ENCODE measurements at places on chromosomes 2 and 18. TPM values are rescaled to one million over a fixed set of nuclear protein-coding genes. Genes with fewer than 3 reads are reported as not detected.
A peak's percentile ranks its signal among the peaks of the same experiment; 100 is the strongest.

ALPP gene
- total RNA-seq, result not detected

C2orf78 gene
- total RNA-seq, result not detected

TOGARAM2 gene
- 0.75 TPM for total RNA-seq

NRP2 gene
- total RNA-seq, result 14.9 TPM

DHRS9 gene
- not detected for total RNA-seq

CRACDL gene
- not detected for total RNA-seq

AKAIN1 gene
- total RNA-seq, result not detected

DNA sequence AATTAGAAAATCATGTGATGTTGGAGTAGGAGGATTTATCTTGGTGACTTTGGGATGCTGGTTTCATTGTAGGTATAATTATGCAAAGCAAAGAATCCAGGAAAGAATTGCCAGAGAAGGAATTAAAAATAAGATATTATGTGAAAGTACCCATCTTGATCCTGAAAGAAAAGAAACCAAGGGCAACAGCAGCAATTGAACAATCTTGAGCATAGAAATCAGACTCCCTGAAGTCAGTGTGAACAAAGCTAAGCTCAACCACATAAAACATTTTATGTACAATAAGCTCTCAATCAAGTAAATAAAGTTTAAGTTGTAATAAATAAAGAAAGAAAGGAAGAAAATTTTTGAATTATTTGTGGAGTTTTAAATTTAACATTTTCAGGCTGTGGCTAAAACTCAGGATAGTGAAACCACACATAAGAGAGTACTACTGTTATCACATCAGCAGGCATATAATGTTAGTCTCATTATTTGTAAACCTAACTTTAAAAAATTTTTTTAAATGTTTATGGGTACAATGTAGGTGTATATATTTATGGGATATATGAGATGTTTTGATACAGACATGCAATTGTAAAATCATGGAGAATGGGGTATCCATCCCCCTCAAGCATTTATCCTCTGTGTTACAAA, 32.8 kb upstream of the GPR55 start:
- DNase-seq, result no peak

GRCh38 chr2:62010632-62011256, 105.3 kb downstream of the COMMD1 start:
- DNase-seq, result no peak

DNA sequence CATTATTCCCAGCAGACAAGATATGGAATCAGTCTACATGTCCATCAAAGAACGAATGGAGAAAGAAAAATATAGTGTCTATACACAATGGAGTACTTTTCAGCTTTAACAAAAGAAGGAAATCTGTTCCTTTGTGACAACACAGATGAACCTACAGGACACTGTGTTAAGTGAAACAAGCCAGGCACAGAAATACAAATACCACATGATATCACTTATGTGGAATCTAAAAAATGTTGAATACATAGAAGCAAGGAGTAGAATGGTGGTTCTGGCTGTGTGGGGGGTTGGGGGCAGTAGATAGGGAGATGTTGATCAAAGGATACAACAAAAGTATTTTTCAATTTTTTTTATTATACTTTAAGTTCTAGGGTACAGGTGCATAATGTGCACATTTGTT, 347.7 kb upstream of the MAP2 start:
- DNase-seq, result no peak

- DNase-seq, result no peak
These were observed 619.6 kb downstream of the FBXO15 start for GRCh38 chr18:73528066-73528465.

DNA sequence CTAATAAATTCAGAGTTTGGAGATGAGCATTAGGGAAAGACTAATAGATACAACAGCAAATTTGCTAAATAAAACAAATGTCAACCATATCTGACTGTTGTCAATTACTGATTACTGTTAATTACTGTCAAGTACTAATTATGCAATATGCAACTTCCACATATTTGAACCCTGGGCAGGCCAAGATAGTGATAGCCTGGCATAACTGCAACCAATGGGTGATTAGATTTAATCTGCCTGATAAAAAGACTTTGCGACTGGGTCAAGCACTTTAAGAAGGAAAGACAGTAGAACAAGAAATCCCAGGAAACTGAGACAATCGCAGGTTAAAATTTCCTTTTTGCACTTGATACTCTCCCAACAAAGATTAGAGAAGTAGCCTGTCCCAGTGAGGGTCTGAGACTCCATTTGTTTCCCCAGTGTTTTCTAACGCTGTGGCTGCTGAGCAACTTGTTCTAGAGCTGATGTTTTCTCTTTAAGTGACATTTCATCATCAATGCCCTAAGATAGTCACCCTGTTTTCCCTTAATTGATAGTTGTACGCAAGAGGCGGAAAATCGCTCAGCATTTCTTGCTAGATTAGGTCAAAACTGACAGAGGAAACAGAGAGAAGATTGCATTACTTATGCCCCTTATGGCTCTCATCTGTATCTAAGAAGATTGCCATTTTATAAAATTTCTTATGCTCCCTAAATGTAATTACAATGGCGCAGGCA, 17.8 kb downstream of the ARHGAP15 start:
- DNase-seq, result no peak

- no peak for DNase-seq
These were observed 959.3 kb upstream of the TMEFF2 start for GRCh38 chr2:193154076-193154475.

DNA sequence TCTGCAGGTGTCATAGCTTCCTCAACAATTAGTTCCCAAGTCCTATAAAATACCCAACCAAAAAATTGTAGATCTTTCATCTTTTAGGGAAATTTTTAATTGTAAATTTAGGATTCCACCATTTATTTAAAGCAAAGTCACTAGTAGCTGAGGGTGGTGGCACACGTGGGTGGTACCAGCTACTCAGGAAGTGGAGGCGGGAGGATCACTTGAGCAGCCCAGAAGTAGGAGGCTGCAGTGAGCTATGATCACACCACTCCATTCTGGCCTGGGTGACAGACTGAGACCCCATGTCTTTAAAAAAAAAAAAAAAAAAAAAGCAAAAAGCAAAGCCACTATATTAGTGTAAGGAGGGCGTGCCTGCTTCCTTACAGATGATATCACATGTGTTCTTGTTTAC, 60.3 kb upstream of the GREB1L start:
- no peak for DNase-seq

DNA sequence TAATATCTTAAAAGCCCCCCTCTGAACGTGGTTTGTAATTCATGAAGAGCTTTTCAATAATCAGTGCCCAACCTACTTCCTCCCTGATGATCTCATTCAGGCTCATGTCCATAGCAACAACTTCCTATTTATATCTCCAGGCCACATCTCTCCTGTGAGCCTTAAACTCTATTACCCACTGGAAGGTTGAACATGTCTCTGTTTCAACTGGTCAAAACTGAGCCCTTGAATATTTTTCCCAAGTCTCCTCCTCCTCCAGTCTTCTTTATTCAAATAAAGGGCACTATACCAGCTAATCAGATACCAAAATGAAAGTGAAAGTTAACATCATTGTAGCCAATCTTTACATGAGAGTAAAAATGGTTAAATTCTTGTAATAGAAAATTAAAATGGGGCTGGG, 63.7 kb upstream of the ITGA4 start:
- peak; percentile 76 for DNase-seq

DNA sequence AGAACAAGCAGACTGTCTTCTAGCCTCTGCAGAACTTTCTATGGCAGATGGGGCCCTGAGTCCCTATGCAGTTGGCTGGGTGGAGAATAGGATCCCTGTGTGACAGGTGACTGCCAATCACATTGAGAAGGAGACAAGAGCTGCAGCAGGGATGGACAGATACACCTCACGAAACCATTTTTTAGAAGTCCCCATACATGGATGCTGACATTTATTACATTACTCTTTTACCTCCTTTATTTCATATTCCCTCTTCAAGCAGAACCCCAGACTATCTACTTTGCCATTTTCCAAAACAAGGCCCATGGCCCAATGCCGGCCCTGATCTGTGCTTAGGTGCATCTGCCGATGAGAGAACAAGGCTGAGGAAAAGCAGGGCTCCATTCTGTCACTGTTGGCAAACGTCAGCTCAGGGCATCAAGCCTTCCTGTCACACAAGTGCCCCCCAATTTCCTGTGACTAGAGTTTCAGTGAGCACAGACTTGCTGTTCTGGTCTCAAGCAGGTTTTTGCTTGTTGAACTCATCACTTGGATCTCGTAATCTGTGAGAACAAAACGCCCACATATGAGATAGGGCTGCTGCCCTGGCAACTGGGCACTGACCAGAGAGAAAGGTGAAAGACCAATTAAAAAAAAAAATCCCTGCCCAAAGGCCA, 35.8 kb downstream of the LOXHD1 start:
- no peak for DNase-seq

GRCh38 chr2:19348692-19349091, 9.7 kb downstream of the OSR1 start:
- DNase-seq, result no peak

- DNase-seq, result no peak
These were observed 368.8 kb downstream of the ADCYAP1 start for GRCh38 chr18:1273469-1273868.

DNA sequence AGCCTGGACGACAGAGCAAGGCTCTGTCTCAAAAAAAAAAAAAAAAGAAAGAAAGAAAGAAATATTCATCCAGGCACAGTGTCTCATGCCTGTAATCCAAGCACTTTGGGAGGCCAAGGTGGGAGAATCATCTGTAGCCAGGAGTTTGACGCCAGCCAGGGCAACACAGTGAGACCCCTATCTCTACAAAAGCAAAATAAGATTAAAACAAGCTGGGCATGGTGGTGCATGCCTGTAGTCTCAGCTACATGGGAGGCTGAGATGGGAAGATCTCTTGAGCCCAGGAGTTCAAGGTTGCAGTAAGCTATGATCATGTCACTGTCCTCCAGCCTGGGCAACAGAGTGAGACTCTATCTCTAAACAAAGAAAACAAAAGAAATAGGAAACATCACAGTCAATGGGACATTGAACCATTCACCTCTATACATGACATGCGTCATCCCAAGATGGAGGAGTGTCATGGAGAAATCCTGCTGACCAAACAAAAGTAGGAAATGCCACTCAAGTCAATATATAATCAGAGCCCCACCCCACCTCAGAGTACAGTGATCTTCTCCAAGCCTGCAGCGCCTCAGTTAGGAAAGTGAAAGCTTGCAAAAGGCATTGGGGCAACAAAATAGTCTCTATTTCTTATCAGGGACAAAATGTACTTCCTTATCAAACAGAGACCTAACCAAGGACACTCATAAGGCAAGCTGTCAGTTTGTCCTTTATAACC, 9.8 kb downstream of the FEV start:
- DNase-seq, result no peak

GRCh38 chr2:130877258-130877657, 40.5 kb downstream of the ARHGEF4 start:
- DNase-seq, result no peak

DNA sequence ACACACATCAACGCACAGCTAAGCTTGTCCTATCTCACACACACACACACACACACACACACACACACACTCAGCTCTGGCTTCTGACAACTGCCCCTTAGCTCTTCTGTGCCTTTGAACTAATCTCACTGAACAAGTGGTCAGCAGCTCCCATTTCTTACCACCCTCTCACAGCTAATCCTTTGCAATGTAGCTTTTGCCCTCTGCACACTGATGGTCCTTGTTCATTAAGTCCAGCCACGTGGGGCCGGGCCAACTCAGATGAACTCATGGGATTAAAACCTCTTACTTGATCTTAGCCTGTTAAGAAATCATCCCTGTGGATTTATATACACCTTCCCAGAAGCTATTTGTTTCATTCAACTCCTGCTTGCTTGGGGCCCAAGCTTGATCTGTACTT, 36.6 kb downstream of the DPYSL5 start:
- DNase-seq, result no peak

GRCh38 chr2:168243061-168243460, 4.3 kb downstream of the STK39 start:
- no peak for DNase-seq

- DNase-seq, result no peak
These were observed 123.1 kb downstream of the EIPR1 start for GRCh38 chr2:3254442-3254941.

DNA sequence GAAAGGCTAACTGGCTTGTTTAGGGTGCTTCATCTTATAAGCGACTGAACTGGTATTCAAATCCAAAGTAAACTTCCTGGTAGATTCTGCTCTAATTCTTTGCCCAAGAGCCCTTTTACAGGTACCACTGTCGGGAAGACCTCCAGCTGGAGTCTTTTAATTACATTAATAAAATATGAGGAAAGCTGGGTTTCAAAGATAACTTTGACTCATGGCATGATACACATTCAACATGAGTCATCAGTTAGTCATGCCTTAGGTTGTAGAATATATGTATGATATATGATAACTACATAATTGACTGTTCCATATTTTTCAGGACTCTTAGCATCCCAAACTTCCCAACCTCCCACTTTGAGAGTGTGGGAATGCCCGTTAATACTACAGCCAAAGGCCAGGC, 32.3 kb downstream of the ZCCHC2 start:
- peak; percentile 33 for DNase-seq

DNA sequence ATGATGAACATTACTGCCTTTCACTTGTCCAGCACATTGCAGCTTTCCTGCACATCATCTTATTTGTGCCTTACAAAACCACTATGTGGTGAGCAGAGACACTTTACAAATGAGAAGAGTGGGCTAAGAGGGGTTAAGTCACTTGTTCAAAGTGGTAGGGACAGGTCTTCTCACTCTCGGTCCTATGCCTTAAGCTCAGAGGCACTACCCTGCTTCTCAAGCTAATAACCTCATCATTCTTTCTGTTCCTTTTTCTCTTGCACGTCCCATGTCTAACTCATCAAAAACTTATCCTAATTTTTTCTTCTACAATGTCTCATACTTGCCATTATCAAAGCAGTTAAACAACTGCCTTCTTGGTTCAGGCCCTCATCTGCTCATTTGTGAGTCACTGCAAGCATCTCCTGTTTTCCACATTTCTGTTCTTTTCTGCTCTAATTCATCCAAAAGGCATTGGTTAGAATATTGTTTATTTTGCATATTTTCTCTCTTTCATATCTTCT, 21.9 kb upstream of the NCOA1 start:
- no peak for DNase-seq

GRCh38 chr18:20971886-20972267, 139.7 kb downstream of the ROCK1 start:
- peak; percentile 45 for DNase-seq

DNA sequence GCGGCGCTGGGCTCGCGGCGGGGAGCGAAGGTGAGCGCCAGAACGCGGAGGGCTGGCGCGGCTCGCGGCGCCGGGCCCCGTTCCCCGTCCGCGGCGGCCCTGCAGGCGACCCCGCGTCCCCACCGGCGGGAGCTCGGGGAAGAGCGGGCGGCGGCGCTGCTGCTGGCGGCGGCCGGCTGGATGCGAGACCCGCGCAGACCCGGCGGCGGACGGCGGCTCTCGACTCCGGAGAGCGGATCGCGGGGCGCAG, 213 bp downstream of the DOK6 start:
- no peak for DNase-seq
